ENCODE measurements at places on chromosomes 4 and X.

DNA sequence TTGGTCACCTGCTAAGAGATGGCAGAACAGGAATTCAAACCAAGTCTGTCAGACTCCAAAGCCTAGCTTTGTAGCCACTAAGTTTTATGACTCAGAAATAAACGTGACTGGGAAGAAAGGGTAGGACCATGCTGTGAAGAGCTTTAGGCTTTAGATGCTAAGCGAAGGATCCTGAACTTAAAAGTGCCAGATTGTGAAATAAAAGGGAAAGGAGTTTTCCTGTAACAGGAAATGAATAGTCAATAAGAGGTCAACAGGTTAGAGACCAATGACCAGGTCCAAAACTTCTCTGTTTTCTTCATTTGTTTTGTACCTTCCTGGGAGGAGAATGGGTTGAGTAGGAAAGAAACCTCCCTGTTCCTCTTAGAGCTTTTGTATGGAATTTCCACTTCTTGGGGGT lies 98.8 kb upstream of the EOLA2 start:
- no peak for DNase-seq

GRCh38 chr4:112637552-112637866 lies 566 bp downstream of the LARP7 start:
- no peak for DNase-seq

GRCh38 chr4:182978152-182978827 lies 61.1 kb upstream of the DCTD start:
- no peak for DNase-seq

DNA sequence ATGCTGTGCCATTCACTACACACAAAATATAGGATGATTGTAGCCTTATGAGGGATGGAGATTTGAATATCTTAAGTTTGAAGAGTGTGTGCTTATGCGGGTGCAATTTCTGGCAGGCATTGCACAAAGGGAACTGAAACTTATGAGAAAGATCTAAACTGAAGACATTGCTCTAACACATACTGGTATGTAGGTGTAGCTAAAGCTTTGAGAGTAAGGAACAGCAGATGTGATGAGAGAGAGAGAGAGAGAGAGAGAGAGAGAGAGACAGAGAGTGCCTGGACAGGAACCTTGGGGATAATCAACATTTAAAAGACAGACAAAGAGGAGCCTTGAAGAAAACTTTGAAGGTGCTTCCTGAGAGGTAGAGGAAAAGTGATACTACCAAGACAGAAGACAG lies 379.7 kb downstream of the SPRY1 start:
- DNase-seq: no peak

- no peak for DNase-seq
These were observed 115.0 kb downstream of the VCX3B start for GRCh38 chrX:8579602-8580001.

GRCh38 chr4:183610033-183610432 lies 49.0 kb downstream of the RWDD4 start:
- DNase-seq: no peak

DNA sequence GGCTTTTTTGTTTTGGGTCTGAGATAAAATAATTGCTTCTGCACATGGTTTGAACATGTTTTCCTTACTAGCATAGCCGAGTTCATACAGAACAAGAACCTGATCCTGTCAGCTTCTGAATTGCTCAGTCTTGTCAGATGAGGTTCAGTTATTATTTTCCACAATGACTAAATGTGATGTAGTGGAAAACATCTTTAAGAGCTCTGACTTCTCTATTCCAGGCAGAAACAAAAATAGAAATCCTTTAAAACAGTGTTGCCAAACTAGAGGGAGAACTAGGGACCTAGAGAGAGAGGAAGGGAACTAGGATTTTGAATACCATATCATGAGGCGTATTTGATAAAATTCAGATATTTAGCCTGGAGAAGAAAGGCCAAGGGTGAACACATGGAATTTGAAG lies 2.0 kb downstream of the ATP6AP2 start:
- no peak for DNase-seq

- DNase-seq: no peak
These were observed 79.6 kb upstream of the WDR1 start for GRCh38 chr4:10196191-10196590.

DNA sequence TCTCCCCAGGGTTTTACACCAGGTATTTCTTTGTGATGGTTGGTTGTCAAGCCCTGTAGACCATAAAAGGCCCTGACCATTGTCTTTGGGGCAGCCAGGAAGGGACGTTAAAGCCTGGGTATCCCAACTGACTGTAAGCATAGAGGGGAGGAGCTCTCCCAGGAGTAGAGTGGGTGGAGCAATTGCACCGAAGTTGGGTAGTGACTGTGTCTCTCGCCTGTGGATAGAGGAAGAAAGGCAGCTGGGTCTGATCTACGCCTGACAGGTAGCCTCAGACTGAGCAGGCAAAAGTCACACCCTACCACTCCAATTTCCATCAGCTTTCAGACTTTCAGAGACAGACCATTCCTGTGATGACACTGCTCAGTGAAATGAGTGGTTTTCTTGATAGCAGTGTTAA lies 123.3 kb downstream of the KLHL8 start:
- no peak for DNase-seq

DNA sequence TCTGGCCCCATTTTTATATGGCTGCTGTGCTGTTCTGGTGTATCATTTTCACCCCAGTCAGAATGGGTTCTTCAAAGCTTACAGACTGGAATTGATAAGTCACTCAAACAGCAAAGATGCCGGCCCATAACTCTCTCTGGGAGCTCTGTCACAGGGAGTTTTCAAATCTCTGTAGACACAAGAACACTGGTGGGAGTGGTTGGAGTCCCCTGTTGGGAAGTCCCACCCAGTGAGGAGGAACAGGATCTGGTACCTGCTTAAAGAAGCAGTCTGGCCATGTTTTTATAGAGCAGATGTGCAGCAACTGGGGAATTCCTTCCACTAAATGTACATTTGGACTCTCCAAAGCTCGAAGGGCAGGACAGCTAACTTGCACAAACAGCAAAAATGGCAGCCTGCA lies 69.3 kb upstream of the UGT2B7 start:
- no peak for DNase-seq

DNA sequence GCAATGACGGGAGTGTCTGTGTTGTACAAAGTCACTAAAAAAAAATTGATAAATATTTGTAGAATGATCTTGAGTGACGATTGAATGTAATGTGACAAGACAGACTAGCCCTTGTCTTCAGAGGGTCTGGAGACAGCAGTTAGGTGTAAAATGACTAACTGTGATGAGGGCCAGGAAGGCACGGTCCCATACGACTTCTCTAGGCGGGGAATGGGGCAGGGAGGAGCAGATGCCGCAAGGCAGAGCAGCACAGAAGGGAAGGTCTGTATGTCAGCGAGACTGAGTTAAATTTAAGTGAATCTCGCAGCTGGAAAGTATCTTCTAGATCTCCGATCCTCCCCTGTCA lies 405 bp downstream of the CENPE start:
- no peak for DNase-seq

GRCh38 chr4:153169776-153170175 lies 34.5 kb upstream of the TRIM2 start:
- no peak for DNase-seq

GRCh38 chr4:128548381-128548780 lies 260.8 kb upstream of the PGRMC2 start:
- DNase-seq: no peak

- no peak for DNase-seq
These were observed 112.2 kb upstream of the MAP3K15 start for GRCh38 chrX:19627533-19627932.

DNA sequence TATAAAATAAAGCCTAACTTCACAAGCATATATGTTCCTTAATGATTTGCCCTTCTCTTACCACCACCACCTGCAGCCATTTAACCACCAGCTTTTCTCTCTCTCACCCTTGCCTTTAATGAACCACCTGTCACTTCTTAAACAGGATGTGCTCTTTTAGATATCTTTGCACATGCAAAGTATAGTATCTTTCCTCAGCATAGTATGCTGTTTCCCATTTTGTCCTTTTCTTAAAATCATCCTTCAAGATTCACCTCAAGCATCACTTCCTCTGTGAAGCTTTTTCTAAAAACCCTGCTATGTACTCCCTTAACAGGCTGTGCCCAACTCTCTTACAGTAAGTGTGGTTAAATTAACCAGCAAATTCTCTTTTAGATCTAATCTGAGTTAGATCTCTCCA lies 8.2 kb upstream of the CNOT6L start:
- no peak for DNase-seq

DNA sequence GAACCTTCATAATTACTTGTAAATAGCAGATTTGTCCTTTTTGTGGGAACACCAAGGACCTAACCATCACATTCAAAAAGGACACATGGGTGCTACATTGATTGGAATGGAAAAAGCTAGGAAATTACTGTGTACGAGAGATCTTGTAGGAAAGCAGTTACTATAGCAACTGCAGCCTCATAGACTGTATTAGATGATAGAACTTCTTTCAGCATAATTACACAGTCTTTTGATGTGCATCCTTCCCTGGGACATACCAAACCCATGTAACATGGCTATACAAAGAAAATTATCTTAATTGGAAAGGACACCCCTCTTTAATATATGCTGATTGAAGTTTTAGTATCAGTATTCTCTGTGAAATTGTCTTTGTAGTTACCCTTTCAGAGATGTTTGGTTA lies 130.7 kb upstream of the CTSO start:
- DNase-seq: no peak

DNA sequence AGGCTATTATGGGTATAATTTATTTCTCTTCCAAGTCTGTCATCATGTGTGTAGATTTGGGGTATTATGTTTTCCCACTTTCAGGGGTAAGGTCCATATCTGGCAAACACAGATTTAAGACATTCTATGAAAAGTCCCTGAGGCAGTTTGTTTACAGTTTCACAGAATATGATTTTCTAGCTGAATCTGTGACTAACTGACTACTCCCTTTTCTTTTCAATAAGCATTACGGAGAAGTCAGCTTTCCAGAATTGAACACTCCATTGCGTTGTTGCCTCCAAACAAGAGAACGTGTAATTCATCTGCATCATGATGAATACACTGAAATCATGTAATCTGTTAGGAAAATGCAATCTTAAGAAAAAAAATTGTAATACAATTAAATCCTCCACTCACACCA lies 226.7 kb upstream of the SFRP2 start:
- no peak for DNase-seq

DNA sequence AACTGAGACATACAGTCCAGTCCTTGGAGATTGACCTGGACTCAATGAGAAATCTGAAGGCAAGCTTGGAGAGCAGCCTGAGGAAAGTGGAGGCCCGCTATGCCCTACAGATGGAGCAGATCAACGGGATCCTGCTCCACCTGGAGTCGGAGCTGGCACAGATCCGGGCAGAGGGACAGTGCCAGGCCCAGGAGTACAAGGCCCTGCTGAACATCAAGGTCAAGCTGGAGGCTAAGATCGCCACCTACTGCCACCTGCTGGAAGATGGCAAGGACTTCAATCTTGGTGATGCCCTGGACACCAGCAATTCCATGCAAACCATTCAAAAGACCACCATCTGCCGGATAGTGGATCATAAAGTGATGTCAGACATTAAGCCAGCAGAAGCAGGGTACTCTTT lies 20.4 kb upstream of the FRMPD3 start:
- DNase-seq: no peak

DNA sequence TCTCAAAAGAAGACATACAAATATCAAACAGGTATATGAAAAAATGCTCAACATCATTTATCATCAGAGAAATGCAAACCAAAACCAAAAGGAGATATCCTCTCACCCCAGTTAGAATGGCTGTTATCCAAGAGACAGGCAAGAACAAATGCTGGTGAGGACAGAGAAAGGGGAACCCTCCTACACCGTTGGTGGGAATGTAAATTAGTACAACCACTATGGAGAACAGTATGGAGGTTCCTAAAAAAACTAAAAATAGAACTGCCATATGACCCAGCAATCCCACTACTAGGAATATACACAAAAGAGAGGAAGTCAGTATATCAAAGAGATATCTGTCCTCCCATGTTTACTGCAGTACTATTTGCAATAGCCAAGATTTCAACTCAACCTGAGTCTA lies 83.5 kb downstream of the CDS1 start:
- DNase-seq: no peak

Data from suprapubic skin (tissue), 4 donors.